MG63 (cell line): ENCODE measurements at places on chromosomes 4 and X. TPM values are rescaled to one million over a fixed set of nuclear protein-coding genes. Genes with fewer than 3 reads are reported as not detected.

DNA sequence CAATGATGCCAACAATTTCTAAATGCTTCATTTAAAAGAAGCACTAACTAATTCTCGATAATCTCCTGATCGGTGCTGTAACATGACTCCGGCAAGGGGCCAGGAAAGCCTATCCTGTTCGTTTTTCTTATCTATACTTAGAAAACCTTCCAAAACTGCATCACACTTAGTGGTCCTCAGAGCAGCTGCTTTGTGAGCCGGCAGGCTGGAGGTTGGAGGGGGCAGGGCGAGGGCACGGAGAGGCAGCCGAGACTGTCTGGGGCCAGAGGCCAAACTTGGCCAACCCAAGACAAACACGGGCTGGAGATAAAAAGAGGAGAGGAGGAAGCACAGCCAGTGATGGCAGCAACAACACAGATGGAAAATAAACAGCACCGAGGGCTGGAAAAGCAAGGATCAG lies 455.7 kb downstream of the BCOR start:
- DNase-seq = no peak

GRCh38 chrX:132146456-132146855 lies 18.6 kb upstream of the FRMD7 start:
- no peak for DNase-seq

GRCh38 chrX:108516184-108516583 lies 76.5 kb downstream of the COL4A5 start:
- no peak for DNase-seq

Gene EDA
- total RNA-seq = 0.07 TPM in 1 of 2 replicates, not detected in the other

DNA sequence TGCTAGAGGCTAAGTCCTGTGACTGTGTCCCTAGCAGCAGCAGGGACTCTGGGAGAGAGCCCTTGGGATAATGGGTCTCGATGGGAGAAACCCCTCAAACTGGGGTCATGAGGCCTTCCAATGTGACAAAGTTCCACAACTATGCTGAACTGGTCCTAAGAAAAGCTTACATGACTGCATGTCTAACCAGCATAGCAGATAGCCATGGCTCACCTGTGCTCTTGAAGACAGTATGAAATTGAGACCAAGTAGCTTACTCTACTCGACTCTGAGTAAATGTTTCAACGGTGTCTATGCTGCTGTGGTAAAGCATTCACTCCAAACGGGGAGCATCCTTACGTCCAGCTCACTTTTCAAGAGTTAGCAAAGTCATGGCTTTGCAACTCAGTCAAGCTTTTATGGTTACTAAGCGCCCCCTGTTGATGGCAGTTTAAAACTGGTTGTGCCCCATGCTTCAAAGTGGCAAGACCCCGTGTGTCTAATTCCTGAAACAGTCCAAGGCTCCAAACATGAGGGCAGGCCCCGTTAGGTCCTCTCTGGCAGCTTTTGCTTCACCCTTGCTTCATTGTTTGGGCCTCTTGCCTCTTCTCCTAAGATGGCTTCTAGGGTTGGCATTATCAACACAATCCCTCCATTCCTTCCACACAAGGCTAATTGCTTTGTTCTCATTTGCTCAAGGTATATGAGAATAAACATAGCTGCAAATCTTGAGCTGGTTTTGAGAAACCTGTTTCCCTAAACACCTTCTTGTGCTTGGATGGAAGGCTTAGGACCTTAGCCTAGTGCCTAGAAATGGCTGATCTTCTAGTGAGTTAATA lies 46.6 kb downstream of the CCNG2 start:
- peak; percentile 28 for DNase-seq

- DNase-seq = peak; percentile 62
Observed at GRCh38 chr4:26181616-26182015, 139.2 kb upstream of the RBPJ start.

Gene SLC49A3
- total RNA-seq = 0.49 TPM in 1 of 2 replicates, not detected in the other

- DNase-seq = no peak
Observed at GRCh38 chr4:148447681-148448080, 5.5 kb upstream of the NR3C2 start.

DNA sequence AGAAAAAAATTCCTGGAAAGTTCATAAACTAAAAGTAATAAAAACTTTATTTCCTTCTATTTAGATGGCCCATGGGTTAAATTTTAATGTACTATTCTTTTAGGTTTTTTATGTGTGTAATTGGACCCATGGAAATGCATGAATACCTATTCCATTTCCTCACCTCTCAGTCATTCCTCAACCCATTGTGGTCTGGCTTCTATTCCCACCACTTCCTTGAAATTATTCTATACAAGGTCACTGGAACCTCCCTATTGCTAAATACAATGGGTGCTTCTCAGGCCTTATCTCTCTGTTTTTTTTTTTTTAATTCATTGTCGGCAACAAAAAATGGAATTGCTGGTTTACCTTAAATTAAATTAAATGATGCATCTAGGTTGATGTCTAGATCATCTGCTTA lies 17.2 kb downstream of the SLC39A8 start:
- DNase-seq = no peak

- DNase-seq = peak; percentile 85
Observed at GRCh38 chrX:40644821-40645358, 2.5 kb downstream of the CXorf38 start.

- DNase-seq = no peak
Observed at GRCh38 chrX:119624951-119625668, 18.9 kb upstream of the NKRF start.

DNA sequence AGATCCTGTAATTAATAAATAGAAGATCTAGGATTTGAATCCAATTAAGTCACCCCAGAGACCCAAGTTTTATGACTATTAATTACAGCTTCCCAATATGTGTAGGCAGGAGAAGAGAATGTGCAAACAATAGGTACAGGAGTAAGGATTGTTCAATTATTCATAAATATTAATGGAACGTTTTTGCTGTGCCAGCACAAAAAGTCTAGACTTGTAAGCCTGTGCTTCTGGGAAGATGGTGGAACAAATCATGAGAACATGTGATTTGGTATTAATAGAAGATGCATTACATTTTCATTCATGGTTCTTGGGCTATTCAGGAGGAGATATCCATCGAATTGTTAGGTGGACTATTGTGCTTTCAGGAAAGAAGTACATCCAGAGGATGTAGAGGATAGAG lies 1240.9 kb downstream of the STIM2 start:
- DNase-seq = no peak
